ENCODE measurements at places on chromosomes 6 and 20.

- DNase-seq = no peak
Measured at GRCh38 chr6:164665328-164665727, 644.1 kb downstream of the C6orf118 start.

- peak; percentile 56 for DNase-seq
Measured at GRCh38 chr6:137155830-137156229, 17.6 kb downstream of the IL22RA2 start.

DNA sequence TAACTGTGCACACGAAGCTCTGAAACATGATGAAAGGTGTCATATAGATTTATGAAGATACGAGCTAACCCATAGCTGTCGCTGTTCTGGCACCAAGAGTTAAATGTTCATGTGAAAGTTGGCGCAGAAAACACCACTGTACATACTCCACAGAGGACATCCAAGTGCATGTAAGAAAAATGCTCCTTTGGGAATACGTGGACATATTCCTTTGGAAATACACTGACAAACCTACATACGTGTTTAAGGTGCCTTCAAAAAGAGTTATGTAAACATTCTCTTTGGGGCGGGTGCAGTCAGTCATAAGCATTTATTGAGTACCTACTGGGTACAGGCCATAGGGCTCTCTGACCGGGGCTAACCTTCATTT lies 723 bp upstream of the ARID1B start:
- peak; percentile 75 for DNase-seq

DNA sequence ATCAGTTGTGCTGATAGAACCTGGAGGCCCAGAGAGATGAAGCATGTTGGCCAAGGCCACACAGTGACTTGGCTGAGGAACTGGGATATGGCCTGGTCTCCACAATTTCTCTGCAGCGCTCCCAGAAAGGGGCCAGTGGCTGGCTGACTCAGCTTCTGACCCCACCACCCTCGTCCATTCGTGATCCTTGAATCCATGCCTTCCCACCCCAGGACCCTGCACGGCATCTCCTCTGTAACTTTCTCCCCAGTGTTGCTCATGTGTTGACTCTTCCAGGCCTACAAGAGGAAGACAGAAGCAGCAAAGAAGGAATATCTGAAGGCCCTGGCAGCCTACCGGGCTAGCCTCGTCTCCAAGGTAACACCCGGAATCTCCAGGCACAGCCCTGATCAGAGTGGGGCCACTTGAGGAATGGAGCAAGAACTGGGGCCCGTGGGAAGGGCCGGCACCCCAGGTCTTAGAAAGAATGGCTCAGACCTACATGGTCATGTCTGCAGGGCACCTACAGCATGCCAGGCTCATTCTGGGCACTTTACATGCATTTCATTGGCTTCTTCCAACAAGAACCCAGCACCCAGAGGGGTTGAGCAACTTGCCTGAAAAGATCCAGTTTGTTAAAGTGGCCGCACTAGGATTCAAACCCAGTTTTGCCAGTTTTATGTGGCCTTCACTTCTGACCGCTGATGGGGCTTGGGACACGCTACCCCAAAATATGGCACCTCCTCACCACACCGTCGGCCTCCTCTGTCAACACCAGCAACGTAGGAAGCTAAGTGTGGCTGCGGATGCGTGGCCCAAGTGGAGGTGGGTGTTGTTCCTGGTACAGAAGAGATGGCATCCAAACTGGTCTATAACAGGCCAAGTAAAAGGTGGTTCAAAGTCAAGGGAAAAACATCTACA lies 122.2 kb downstream of the JPH2 start:
- no peak for DNase-seq

DNA sequence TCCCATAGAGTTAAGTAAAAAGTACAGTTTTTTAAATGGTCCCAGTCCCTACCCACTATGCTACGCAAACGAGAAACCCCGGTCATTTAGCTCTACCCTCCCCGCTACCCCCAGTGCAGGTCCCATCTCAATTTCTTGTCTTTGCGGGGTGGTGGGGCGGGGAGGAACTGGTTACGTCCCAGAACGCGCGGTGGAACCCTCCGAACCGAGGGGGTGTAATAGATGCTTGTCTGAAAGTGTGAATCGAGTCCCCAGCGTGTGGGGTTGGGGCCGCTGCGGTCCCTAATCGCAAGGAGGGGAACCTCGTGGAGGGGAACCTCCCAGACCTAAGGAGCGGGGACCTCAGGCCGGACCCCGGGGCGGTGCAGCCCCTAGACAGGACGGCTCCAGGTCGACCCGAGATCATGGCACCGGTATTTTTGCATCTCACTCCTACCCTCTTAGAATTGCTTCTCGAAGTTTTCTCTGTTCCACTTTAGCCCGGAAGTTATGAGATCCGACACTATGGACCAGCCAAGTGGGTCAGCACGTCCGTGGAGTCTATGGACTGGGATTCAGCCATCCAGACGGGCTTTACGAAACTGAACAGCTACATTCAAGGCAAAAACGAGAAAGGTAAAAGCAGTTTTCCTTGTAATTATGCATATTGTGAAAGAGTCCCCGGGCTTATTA lies 779 bp downstream of the HEBP2 start:
- peak; percentile 10 for DNase-seq

GRCh38 chr6:53236241-53236640 lies 87.6 kb upstream of the GCM1 start:
- DNase-seq = no peak

DNA sequence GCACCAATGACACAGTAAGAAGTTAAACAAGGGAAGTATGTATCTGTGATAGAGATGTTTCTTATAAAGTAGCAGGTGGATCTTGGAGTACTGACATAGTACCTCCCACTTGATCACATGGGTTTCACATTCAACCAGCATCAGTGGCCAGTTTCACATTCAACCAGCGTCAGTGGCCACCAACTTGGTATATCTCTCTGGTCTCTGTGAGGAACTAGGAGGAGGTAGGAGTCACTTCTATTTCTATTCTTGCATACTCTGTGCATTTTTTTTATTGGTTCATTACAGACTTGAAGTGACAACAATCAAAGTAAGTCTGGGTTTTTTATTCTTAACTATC lies 200.3 kb upstream of the SIM1 start:
- no peak for DNase-seq

DNA sequence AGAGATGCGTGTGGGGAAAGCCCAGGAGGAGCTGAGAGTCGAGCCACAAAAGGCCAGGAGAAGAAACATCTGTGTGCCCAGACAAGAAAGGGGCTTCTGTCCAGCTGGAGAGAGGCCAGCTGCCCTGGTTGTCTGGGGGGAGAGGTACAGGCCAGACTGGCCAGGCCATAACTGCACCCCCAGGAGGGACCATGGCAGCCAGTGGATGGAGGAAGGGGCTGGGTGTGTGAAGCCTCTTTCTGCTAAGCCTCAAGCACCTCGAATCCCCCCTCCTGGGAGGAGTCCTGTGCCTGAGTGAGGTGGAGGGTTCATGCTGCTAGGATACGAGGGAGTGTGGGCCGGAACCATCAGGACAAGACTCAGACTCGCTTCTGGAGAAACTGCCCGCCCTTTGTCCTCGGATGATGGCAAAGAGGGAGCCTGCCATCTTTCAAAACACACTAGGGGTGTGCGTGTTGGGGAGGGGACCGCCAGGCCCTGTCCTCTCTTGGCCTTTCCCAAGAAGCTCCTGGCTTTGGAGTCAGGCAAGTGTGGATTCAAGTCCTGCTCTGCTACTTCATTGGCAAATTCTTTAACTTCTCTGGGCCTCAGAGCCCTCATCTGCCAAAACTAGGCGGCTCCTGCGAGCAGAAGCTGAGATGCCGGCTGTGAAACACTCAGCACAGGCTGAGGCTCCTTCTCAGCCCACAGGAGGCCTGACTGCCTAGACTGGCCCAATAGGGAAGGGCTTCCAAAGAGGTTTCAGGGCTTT lies 90.3 kb downstream of the ASXL1 start:
- no peak for DNase-seq

- DNase-seq = no peak
Measured at GRCh38 chr6:79797912-79798311, 149.4 kb downstream of the ELOVL4 start.

DNA sequence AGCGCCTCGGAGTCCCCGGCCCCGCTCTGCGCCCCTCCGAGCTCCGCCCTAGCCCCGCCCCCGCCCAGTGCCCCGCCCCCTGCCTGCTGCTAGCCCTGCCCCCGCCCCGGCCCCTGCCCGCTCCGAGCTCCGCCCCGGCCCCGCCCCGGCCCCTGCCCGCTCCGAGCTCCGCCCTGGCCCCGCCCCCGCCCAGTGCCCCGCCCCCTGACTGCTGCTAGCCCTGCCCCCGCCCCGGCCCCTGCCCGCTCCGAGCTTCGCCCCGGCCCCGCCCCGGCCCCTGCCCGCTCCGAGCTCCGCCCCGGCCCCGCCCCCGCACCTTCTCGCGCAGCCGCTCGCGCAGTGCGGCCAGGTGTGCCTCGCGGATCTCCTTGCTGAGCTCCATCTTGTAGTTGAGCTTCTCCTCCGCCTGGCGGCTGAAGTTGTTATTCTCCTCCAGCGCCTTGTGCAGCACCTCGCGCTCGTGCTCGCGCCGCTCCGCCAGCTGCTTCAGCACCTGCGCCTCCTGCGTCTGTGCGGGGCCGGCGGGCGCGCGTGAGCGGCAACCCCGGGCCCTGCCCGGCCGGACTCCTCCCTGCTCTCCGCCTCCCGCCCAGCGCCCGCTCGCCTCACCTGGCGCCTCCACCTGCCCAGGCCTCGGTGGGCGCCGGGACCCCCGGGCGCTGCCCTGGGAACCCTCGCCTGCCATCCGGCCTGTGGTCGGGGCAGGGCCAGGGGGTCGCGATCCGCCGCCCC lies 11.3 kb downstream of the STMN3 start:
- DNase-seq = peak; percentile 27

- no peak for DNase-seq
Measured at GRCh38 chr20:2692886-2693285, 306 bp downstream of the EBF4 start.

- DNase-seq = no peak
Measured at GRCh38 chr20:46507760-46508407, 5.5 kb downstream of the ZNF334 start.

DNA sequence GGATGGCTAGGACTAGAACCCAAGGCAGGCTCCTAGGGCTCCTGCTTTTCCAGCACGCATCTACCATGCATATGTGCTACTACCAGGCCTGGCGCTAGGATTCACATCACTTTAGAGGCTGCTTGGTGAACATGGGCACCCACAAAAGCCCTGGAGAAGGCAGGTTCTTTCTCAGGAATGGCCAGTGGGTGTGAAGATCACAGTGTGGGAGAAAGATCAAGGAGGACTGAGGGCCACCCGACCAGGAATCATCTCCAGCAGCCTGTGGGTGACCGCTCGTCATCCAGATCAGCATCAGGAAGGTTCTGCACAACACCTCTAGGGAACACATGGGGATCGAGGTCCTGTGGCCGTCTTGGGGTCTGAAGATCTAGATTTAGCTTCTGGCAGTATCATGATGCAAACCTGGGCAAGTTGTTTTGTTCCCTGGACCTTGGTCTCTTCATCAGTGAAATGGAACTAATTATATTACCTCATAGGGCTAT lies 27.3 kb downstream of the SRSF3 start:
- DNase-seq = no peak

DNA sequence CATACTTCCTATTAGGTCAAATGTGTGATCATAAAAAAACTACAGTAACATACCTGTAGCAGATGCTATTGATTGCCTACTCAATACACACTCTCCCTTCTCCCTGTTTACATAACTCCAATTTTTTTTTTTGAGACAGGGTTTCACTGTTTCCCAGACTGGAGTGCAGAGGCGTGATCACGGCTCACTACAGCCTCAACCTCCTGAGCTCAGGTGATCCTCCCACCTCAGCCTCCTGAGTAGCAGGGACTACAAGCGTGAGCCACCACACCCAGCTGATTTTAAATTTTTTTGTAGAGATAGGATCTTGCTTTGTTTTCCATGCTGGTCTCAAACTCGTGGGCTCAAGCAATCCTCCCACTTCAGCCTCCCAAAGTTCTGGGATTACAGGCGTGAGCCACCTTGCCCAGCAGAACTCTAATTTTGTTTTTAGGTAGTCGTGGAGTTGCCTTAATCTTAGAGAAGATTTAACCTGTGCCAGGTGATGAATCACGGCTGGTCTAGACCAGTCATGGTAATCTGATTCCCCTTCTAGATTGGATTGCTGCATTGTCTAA lies 14.0 kb upstream of the KIF3B start:
- DNase-seq = no peak

DNA sequence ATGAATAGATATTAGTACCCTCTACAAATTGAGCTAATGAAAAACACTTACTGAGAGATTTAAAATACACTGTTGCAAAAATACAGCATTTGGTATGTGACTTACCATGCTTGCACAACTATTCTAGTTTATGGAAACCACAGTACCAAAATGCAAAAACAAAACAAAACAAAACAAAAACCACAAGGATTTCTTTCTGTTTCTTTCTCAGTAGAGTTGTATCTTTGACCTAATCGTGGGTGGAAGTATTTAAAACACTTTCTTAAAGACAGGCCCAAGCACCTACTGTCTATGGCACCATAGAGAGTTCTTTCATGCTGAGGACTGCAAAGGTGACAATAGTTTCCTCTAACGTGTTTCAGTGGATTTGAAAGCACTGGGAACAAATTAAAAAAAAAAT lies 95.3 kb upstream of the C6orf118 start:
- DNase-seq = no peak

- DNase-seq = no peak
Measured at GRCh38 chr6:71766796-71767195, 119.6 kb upstream of the RIMS1 start.

- DNase-seq = peak; percentile 52
Measured at GRCh38 chr6:15254070-15254975, 8.5 kb downstream of the JARID2 start.

DNA sequence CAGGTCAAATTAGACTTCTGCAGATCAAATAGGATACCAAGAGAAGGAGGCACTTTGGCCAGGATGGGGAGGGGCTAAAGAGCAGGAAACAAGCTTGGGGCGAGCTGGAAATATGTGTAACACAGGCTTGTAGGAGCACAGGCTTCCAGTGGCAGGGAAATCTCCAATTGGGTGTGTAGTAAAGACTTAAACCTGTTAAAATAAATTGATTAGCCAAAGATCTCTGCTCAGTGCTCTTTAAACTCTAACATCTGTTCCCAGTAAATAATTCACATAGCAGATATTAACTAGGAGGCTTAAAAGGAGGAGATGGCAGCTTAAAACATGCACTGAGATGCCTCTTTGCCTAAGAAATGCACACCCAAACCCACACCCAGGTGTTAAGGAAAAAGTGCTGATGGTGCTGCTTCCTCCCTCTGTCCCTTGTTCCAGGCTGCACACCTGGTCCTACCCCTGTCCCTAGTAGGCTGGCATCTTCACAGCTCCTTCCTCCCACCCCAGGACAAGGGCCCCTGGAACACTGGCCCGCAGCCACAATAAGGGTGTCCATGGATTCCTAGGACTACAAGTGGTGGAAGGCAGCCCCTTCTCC lies 93.5 kb upstream of the MLN start:
- DNase-seq = no peak

GRCh38 chr20:17885544-17885943 lies 83.0 kb downstream of the SNX5 start:
- peak; percentile 63 for DNase-seq

GRCh38 chr20:16485401-16485800 lies 87.8 kb downstream of the KIF16B start:
- no peak for DNase-seq
